Stimulated activated CD8-positive, alpha-beta memory T cell treated with anti-CD3 and anti-CD28 coated beads, Interleukin-4, amount 100 ng/mL, for 1 hour (primary cell): ENCODE measurements at places on chromosomes 12 and 14.

DNA sequence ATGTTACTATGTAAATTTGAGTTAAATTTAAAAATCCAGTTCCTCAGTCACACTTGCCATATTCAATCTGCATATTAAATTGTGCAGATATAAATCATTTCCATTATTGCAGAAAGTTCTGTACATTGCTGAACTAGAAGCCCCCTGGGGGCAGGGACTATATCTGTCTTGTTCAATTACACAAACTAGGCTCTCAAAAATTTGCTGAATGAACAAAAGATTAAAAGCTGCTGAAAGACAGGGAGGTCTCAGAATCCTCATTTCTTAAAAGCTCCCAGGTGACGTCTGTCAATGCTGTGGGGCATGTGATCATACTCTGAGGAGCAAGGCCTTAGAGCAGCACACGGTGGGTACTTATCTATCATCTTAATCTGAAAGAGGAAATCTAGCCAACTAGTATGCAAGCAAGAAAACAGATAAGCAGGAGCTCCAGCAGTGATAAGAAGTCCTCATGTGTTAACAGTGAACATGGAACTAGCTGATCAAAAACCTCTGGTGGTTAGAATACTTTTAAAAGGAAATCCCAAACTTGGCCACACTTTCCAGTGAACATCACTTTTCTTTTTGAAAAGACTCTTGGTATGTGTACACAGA is 60.5 kb downstream of the APPL2 start:
- no peak for DNase-seq

GRCh38 chr14:91228112-91229004 is 16.1 kb downstream of the GPR68 start:
- peak; percentile 56 for DNase-seq

DNA sequence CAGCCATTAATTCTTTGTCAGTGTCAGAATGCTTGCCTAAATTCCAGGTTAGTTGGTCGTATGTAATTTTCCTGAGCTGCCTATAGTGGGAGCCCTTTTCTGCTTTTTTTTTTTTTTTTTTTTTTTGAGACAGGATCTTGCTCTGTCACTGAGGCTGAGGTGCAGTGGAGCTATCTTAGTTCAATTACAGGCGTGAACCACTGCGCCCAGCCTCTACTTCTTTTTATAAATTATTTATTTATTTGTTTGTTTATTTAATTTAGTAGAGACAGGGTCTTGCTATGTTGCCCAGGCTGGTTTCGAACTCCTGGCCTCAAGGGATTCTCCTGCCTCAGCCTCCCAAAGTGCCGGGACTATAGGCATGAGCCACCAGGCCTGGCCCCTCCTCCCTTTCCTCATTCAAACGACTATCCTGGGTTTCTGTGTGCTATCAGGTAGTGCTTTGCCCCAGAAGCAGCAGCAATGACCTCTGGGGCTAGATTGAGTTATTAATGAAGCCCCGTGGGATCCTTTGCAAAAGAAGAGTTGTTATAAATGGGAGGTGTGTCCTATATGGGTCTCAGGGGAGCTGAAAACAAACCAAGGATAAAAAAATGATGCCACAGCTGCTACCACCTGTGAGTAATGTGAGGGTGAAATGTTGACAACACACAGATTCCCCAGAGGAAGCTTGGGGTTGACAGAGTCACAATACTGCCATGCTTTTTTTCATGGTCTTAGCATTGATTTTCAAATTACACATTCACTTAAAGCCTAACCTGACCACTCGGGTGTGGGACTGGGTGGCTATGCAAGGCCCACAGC is 34.6 kb upstream of the NFKBIA start:
- no peak for DNase-seq

DNA sequence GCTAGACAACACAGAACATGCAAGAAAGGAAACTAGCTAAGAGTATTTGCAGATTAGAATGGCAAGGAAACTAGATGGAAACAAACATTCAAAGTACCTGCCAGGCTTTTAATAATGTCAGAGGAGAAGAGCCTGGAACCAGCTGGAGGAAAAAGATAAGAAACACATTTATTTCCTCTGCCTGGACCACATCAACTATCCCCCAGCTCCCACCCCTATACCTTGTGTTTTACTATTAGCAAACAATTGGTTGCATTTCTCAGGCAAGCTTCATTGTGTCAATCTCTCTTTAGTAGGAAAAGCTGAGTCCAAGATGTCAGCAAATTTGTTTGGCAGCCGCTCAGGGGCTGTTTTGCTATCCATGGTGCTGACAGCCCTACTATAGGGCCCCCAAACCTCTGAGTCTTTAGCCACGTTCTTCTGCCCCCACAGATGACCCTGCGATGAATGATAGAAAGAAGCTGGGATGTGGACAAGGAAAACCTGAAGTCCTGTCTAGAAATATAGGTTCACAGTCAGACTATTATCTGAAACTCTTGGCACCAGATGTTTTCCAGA is 11.6 kb upstream of the SYNDIG1L start:
- DNase-seq: no peak

DNA sequence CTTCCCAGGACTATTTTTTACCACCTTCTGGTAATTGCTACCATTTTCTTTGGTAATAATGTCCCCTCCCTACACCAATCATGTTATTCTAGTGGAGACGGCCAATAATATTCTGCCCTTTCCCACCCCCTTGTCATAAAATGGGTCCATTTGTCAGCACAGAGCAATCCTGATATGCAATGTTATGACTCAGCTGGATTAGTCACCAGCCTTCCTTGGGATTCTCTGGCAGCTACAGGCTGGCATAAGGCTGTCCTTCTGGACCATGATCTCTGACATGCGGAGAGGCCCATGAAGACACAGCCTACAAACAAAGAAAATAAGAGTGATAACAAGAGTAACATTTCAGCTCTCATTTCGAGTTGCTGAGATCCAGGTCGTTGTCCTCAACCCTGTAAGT is 222.0 kb upstream of the CPNE8 start:
- DNase-seq: no peak
